ENCODE measurements at places on chromosomes 12 and 14.

DNA sequence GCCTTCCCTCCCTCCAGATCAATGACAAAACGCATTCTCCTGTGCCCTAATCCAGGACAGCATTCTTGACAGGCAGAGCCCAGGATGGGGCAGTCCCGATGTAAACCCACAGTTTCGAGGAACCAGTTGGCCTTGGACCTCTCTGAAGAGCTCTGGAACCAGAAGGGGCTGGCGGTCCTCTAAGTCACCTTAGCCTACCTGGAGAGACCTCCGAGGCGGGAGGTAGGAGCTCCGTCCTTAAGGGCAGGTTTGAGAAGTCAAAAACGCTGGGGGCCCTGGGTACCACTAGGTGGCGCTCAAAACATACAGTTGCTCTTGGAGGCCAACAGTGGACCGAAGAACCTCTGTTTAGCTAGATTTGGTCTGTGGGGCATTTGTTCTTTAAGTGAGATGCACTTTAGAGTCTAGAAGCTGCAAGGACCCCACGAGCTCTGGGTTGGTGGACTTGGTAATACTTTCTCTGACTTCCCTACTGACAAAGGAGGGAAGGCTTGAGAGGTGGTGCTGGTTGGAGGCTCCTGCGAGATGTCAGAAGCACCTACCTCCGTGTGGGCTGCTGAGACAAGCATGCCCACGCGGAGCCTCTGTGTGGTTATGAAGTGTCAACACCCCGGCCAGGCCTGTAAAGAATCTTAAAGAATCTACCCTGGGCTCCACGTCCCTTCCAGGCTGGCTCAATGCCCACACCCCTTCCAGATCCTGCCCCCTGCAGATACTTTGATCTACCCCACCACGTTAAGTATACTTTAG, 74.8 kb upstream of the CHST11 start:
- peak; percentile 69 for DNase-seq

DNA sequence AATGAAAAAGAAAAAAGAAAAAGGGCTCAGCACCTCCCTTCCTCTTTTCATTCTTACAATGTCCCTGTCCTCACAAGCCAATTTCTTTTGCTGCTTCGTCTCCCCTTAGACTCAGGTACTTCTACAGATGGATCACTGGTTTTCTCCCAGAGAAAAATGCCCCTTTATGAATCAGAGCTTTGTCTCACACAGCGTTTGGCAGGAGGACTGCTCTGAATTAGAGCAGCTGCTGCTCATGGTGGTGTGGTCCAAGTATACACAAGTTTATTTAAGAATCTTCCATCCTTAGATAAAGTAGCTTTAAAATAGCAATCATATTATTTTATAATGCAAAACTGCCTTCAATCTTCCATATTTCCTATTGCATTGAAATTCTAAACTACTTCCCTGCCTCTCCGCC, 80.3 kb downstream of the SLC8A3 start:
- DNase-seq, result no peak

DNA sequence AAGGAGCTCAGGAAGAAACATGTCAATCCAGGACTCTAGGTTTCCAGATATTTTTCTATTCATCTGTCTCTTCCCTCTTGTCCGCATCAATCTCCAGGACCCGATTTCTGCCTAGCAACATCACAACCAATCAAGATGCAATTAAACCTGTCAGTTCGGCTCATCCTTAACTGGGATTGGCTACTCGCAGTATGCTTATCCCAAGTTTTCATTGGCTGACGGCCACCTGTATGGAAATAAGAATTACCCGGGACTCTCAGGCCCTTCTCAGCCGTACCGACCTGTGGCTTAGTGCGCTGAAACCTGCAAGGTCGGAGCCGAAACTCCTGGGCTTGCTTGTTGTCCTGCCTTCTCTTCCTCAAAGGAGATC, 20.4 kb upstream of the ATP5MC2 start:
- no peak for DNase-seq

DNA sequence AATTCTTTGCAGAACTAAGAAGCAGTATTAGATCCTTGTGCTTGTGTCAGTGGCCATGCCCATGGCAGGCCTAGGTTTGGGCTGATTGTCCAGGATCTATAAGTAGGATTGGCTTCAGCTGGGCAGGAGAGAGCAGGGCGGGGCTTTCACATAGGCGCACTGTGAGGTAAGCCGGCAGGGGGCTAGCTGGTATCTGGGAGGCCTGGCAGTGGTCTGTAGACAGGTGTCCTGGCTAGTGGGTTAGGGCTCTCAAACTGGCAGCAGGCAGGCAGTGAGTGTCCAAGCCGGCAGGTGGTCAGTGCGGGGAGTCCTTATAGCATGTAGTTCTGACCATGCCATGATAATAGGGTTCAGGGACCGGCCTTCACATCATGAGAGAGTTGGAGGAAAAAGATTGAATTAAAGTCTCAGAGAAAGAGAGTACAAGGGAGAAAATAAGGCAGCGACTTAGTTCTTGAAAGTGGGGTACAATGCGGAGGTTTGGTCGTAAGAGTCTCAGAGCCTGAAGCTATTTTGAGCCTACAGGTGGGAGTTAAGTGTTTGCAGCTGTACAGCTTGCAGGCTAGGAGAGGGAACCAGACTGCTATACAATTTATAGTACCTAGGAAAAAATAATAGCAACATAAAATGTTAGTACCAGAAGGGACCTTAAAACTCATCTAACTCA, 137.4 kb downstream of the TPH2 start:
- DNase-seq, result no peak

- DNase-seq, result no peak
Observed at GRCh38 chr12:62930546-62931425, 4.2 kb downstream of the PPM1H start.

GRCh38 chr14:75258079-75258802, 20.4 kb upstream of the FOS start:
- no peak for DNase-seq

GRCh38 chr12:11067514-11067913, 5.4 kb upstream of the TAS2R46 start:
- DNase-seq, result no peak

DNA sequence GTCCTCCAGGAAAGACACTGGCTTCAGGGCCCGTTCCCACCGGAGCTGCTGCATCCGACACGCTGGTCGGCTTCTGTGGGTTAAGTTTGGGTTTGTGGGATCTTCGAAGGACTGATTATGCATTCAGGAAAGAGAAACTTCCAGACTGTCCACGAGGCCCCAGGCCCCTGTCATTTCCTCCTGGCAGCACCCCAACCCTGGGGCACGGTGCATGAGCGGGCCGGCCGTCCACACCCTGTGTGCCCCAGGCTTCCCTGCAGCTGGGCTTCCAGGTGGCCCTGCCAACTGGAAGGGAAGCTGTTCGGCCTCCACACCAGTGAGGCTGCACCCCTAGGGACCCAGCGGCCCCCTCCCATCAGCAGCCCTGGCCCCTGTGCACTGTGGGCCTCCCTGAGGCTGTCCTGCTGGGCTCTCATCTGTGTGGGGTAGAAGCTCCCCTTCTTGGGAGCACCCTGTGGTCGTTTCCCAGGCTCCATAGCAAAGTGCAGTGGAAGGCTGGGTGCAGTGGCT, 9.3 kb upstream of the FBRSL1 start:
- DNase-seq, result no peak

DNA sequence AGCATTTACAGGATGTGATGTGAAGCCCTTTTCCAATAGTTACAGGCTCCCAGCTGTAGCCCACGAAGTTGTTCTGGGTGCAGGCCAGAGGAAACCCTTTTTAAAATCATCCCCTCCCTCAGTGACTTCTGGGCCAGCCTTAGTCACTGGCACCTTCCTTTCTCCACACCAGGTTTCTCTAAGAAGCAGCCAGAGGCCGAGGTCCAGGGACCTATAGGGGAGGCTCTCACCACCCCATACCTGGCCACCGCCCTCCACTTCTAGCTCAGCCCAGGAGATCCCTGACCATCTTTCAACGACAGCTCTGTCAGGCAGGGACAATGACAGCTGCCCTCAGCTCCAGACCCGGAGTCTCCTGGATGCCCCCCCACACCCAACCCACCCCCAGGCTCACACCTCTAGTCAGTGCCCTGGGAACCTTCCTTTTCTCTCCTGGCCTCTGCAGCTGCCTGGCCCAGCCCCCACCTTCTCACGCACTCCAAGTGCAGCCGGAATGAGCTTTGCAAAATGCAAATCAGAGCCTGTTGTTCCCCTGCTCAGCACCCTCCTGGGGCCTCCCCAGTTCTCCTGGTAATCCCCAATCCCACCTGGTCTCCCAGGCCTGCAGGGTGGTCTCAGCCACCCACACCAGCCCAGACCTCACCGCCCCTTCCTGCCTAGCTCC, 46.7 kb downstream of the TESC start:
- DNase-seq, result no peak

- DNase-seq, result no peak
Observed at GRCh38 chr12:109879351-109880042, 844 bp downstream of the GLTP start.

- no peak for DNase-seq
Observed at GRCh38 chr12:116201359-116201758, 76.1 kb downstream of the MED13L start.

DNA sequence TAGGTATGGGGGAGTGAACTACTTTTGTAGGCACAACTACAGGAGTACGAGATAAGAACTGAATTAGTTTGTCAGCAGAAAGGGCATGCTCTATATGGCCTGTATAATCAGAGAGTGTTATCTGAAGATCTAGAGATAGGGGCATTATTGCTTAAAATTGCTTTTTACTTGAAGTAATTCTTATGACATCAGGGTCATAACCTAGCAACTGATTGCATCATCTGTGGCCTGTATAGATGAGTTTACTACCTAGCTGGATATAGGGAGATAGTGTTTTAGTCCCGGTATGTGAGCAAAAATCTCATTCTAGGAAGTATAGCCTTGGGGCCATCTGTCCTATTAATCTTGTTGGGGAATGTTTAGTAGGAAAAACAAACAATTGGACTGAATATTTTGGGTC, 142.7 kb downstream of the TMEM117 start:
- DNase-seq, result no peak

- no peak for DNase-seq
Observed at GRCh38 chr12:54007538-54008259, 1.1 kb upstream of the HOXC8 start.

DNA sequence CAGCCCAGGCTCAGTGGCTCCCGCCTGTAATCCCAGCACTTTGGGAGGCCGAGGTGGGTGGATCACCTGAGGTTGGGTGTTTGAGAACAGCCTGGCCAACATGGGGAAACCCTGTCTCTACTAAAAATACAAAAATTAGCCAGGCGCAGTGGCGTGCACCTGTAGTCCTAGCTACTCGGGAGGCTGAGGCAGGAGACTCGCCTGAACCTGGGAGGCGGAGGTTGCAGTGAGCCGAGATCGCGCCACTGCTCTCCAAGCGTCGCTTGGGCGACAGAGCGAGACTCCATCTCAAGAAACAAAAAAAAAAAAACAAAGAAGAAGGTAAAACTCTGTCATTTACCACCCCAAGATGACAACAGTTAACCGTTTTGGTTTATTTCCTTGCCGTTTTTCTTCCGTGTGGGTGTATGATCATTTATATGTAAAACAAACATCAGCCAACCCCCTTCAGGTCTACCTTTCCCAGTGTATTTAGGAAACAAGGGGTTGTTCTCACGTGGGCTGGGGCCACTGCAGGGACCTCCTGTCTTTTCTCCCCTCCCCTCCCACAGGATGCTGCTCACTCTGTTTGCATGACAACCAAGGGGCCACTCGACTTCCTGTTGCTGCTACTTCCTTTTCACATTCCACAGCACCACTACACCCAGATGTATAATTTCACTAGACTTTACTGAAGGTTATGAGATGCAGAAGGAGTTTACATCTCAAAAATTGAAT, 13.6 kb downstream of the TTC9 start:
- peak; percentile 34 for DNase-seq

- DNase-seq, result no peak
Observed at GRCh38 chr12:87127272-87127671, 871.1 kb upstream of the MGAT4C start.

DNA sequence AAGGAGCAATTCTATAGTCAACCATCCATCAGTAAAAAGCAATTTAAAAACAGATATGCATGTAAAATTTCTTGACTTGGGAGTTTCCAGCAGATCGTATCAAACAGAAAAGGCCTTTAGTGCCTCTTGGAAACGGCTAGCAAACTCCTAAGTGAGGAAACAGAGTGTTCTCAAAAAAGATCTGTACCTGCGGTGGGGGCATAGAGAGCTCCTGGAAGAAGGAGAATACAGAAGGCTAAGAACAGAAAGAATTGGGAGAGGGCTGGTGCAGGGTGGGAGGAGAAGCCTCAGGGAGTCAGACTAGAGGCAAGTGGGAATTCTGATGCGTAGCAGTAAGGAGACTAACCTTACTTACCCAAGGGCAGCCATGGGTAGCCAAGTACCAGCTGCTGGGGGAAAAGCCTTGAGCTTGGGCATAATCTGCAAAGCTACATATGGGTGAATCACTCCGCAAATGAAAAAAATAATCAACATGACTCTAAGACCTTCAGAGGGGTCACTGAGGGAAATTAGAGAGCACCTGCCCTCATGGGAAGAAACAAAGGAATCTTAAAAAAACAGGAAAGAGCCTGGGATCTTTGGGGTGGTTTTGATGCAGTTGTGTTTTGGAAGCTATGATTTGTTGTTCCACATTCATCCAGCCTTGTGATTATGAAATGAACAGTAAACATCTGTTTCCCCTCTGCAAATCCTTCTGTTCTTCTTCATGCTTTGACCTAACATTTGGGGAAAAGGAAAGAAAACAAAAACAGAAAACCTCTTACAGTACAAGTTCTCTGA, 10.4 kb downstream of the RHOJ start:
- DNase-seq, result no peak

DNA sequence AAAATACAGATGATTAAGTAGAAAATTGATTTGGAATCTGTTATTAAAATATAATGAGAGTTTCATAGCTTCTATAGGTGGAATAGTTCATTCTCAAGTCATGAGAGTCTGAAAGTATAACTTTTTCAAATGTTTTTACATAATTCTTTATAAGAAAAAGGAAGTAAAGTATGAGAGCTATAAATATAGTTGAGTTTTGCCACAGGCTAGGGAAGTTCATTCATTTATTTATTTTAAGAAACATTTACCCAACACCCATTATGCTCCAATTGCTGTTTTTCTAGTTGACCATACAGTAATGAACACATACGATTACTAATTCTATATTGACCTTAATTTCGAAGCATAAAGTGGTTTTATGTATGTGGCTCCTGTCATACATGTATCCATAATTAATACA, 24.8 kb downstream of the LRRIQ1 start:
- no peak for DNase-seq

DNA sequence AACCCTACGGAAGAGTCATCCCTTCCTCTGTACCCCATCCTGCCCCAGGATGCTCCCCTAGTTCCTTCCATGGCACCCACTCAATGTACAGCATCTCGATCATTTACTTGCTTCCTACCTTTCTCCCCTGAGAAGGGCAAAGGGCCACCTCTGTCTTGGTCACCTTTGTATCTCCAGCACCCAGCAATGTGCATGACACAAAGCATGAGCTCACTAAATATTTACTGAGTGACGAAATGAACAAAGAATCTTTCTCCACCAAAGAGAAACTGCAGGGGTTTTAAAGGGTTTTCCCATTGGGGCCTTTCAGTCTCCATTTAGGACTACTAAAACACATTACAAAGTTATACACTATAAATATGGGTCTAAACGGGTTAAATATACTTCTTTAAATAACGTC, 30.6 kb downstream of the ATG14 start:
- no peak for DNase-seq
